ENCODE measurements at places on chromosomes 3 and 15.

DNA sequence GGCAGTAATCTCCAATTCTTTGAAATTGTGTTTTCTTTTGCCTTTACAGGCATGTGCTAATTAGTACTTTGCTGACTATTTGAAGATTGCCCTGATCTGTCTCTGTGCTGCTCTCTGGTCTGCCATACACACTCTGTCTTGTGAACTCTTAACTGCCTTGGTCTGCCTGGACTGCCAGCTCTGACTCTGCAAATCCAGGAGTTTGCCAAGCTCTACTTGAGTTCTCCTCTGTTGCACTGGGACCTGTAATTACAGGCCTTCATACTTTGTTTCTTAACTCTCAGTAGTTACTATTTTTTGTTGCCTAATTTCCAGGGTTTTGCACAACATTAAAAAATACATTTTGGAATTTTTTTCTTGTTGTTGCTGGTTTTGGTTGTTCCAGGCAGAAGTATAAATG is 155.0 kb downstream of the RSRC1 start:
- no peak for DNase-seq

DNA sequence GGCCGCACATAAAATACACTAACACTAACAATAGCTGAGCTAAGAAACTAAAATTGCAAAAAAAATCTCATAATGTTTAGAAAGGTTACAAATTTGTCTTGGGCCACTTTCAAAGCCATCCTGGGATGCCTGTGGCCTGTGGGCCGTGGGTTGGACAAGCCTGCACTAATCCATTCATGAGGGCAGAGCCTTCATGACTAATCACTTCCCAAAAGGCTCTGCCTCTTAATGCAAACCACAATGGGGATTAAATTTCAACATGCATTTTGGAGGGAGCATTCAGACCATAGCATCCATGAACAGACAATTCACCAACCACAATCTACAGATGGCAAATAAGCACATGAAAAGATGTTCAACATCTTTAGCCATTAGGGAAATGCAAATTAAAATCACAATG is 128.2 kb downstream of the SUCLG2 start:
- DNase-seq = no peak

GRCh38 chr15:44541282-44541958 is 4.5 kb downstream of the EIF3J start:
- no peak for DNase-seq

DNA sequence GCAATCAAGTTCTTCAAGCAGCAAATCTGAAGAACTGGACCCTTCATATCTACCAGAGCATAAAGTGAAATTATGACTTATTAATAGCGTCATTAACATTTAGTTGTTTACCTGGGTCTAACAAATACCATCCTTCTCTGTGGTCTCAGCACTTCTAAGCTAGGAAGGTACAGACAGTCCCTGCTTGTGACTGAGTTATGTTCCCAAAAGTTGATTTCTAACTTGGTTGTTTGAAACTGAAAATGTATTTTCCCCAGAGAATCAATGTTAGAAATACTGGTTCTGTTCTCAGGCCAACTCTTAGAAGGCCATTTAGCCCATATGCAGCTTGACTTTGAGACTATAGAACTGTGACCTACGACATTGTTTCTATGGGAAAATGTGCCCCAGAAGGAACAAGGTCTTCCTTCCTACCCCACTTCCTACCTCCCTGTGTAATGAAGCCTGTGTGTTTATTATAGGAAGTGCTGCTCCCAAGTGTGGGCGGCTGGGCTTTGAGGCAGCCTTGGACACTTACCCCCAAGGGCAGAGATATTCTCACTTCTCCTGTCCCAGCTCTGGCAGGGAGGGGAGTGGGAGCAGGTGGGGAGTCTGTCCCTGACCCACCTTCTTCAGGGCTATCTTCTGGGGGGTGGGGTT is 12.2 kb upstream of the MAPK6 start:
- no peak for DNase-seq

DNA sequence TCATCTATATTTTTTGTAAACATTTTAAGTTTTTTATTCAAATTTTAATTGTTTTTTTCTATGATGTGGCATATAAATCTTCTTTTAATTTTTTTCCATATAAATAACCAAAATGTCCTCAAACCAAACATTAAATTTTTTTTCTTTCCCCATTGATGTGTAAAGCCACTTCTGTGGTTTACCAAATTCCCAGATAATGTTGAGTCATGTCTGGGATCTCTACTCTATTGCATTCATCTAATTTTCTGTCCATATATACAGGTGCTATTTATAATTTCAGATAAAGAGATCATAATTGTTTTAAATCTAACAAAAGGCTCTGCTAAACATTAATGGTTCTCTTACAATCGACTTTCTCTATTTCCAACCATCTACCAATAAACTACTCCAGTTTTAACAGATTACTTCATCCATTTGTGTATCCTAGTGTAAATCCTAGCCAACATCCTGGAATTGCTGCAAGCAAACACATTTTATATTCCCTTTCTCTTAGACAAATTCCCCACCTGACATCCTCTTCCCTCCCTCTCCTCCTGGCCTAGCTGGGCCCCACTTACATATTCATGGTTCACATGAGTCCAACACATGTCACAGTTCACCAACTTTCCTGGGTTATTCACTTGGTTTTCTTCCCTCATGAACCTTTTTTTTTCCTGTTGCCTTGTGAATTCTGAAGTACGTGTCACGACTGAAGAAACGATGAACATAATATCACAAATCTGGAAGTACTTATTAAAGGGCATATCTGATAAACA is 368.0 kb upstream of the AGTR1 start:
- no peak for DNase-seq

DNA sequence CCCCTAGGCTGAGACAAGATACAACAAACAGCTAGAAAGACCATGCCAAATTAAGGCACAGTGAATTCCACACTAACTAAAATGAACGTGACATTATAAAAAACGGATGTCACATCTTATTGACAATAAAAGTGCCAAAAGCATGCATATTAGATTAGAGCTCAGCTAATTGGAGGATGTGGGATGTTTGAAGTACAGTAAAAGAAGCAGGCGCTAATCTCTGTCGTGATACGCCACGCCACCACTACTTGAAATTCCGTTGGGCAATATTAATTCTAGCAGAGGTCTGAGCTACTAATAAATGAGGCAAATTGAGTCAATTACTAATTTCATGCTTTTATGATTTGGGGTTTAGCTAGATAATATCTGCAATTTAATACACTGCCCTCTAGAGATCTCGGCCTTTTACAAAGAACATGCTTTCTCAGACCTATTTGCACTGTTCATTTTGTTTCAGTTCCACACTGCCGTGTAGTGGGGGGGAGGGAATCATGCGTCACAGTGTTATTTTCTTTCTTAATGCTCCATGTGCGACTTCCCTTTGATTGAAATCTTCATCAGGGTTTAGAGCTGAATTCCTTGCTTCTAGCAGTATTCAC is 52.9 kb upstream of the ROBO2 start:
- DNase-seq = no peak

DNA sequence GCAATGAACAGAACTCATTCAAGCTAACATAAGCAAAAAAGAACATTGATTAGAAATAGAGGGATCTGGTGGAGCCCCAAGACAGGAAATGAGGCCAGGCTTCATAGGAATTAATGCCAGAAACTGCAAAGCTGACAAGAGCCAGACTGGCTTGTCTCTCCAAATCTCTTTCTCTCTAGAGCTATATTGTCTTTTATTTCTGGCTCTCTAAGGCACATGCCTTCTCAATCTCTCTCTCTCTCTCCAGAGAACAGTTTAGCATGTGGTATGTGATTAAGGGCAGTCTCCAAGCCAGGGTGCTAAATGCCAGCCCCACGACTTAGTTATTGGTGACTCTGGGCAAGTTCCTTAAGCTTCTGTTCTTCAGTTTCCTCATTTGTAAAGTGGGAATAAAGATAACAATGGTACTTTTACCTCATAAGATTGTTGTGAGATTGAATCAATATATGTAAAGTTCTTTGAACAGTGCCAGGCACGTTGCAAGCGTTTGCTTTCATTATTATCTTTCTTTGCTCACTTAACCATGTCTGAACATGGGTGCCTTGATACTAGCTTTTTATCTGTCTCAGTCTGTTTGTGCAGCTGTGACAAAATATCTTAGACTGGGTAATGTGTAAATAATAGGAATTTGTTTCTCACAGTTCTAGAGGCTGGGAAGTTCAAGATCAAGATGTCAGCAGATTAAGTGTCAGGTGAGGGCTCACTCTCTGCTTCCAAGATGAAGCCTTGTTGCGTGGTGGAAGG is 123.2 kb downstream of the BDH1 start:
- no peak for DNase-seq

- DNase-seq = no peak
Measured at GRCh38 chr3:34869696-34870095, 769.6 kb upstream of the ARPP21 start.

DNA sequence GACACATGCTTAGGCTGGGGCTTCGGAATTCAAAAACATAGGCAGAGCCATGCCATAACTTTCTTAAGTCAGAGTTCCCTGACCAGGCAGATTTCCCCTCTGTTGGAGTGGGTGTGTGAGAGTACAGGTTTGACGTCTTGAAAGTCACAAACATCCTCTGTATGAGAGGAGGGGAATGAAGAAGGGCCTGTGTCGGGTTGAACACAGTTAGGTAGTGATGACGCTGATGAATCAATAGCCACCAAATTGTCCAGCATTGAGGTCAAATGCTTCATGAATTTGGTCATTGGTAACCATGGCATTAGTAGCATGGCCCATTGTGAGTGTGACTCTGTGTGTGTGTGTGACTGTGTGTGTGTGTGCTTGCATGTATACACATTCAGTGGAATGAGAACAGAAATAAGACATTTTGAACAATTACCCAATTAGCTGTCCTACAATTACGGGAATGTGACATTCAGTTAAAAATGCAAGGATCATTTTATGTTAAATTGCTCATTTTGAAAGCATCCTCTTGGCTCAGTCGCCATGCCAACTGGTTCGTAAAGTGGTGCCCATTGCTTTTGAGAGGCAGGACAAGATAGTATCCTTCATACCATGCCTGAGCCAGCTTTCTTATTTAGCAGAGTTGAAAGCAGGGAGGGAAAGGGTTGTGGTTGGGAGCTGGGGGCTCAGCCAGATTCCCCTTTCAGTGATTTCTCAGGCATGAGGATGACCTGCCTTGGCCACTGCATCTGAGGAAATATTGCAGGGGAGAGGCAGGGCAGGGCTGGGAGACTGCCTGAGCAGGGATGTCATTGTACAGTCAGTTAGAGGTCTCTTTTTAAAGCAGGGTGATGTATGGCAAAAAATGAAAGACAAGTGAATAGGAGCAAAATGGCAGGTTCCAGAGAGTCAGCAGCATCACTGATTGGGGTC is 35.4 kb downstream of the RBP2 start:
- DNase-seq = no peak

DNA sequence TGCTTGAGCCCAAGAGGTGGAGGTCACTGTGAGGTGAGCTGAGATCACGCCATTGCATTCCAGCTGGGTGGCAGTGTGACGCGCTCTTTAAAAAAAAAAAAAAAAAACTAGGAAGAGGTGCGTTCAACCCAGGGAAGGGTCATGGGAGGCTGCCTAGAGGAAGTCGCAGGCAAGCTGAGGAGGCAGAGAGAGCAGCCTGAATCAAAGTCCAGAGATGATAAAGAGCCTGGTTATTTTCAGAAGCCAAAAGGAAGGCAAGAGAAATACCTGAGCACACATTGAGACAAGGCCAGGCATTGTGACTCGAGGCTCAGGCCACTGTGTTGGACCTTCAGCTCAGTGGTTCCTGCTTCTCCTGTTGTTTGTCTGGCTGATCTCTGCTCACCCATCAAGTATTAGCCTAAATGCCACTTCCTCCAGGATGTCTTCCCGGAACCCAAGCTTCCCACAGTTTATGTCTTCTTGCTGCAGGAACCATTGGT is 16.1 kb upstream of the GCNT3 start:
- no peak for DNase-seq

- no peak for DNase-seq
Measured at GRCh38 chr15:63029676-63030075, 12.9 kb upstream of the TPM1 start.

DNA sequence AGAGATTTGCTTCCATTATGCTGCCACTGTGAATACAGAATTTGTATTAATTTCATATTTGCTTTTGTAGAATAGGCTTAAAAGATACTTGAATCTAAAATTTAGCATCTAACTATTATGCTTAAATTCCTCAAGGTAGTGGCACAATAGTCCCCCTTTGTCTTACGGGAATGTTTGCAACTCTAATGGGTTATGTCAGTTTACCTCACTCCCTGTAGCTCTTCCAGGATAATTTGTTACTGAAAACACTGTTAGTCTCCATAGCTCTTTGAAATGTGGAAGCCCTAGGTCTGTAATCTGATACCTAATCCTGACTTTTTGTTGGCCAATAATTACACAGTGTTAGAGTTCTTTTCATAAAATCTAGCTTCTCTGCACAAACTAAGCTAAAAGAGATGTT is 433.4 kb downstream of the PYDC2 start:
- DNase-seq = no peak

DNA sequence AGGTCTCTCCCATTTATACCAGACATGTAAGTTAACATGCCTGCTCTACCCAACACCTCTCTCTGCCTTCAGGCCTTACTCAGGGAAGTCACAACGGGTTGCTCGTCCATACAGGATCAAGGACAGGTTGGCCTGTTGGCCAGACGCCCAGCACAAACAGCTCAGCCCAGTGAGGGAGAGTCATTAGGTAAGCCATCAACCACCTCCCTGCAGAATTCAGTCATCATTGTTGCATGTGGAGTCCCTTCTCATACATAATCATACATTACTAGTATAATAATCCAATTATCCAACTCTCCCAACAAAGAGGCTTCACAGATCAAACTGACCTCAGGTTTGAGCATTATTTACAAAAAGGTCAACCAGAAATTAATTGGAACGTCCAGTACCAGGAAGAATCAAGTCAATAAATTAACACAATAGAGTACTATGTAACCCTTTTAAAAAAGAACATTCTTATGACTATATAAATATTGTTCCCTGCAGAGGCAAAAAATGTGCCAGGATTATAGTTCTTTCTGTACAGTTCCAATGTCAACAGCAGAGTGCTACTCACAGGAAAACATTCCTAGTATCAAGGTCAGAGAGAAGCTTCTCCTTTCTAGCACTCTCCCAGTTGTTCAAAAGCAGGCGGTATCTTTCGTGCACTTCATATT is 33.2 kb downstream of the HOMER2 start:
- DNase-seq = no peak

DNA sequence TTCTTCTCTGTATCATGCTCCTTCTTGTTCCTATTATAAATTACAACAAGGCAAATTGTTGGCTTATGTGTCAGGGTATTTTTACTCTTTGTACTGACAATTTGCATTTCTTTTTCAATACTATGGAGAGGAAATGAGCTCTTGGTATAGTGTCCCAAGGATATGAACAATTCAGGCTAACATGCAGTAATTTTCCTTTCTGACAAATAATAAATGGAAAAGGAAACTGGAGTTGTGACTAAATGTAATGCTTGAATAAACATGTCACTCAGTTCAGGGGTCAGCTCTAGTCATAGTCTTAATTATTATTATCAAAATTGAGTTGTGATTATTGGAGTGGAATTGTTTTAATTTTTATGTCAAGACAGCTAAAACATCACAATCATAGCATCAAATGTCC is 256.0 kb upstream of the ZPLD1 start:
- no peak for DNase-seq

Measured in natural killer cell (primary cell).